ENCODE measurements at places on chromosomes 5 and 9.

DNA sequence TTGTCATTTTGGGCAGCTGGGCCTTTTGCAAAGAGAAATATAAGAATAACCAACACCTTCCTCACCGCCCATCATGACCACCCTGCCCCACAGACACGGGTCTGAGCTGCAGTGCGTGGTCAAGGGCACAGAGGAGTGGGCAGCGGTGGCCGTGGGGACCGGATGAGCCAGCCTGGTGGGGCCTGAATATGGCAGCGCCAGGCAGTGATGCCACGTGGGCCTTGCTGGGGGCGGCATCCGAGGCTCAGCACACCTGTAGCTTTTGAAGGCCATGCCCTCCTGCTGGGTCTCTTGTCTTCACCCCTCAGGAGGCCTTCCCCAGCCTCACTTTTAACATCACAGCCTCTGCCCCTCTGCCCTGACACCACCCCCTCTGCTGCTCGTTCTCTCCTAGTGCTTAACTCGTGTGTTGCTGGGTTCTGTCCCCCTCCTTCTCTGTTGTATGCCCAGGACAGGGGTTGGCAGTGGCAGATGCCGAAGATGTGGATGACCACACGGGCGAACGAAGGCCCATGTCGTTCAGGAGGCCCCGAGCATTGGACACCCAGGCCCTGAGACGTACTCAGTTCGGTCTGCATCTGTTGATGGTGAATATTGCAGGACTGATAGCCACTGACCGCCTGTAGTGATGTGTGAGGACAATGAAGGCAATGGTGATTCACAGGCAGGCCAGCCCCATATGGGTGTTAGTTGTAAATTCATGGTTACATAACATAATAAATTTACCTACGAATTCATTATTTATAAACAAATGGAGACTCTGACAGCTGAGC lies 46.0 kb downstream of the AHRR start:
- DNase-seq, result no peak

DNA sequence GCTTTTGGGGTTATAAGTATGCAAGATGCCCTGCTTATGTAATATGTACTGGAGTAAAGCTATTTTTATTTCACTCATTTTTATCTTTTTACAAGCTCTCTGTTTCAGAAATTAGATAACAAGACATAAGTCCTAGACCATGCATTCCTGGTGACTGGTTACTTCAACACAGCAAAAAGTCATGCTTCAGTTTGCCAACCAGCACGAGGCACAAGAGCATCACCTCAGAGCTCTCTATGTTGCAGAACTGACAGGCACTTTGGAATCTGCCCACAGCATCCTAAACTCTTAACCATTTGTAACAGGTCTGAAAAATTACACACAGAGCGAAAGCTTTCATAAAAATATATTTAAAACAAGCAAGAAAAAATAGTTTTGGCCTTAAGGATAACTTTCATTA lies 112.8 kb downstream of the MARCHF11 start:
- no peak for DNase-seq

GRCh38 chr5:120088836-120089235 lies 375.3 kb upstream of the PRR16 start:
- no peak for DNase-seq

DNA sequence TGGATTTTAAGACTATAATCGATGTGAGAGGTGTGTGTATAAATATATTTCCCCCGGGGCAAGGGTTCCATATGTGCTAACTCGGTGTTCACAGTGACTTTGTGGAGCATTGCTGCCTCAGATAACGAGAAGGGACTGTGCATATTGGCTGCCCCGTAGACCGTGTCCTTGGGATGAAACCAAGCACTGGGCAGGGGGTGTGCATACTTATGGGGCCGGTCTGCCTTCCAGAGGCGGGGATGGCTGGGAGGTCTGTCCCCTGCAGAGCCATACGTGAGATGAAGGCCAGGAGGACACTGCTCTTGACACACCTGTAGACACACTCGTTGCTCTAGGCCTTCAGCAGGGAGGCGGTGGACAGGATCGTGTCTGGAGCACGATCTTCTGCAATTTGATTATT lies 56.0 kb upstream of the ZNF354A start:
- no peak for DNase-seq

- DNase-seq, result no peak
These were observed 78.9 kb downstream of the PARP8 start for GRCh38 chr5:50745221-50745910.

- no peak for DNase-seq
These were observed 50.4 kb downstream of the SHOC1 start for GRCh38 chr9:111744363-111744762.

- no peak for DNase-seq
These were observed 223.4 kb upstream of the FAM174A start for GRCh38 chr5:100311806-100312205.

- DNase-seq, result no peak
These were observed 518 bp downstream of the LOX start for GRCh38 chr5:122077366-122078115.

GRCh38 chr5:106106384-106106783 lies 1564.4 kb downstream of the EFNA5 start:
- DNase-seq, result no peak

- DNase-seq, result no peak
These were observed 9.1 kb downstream of the FBP2 start for GRCh38 chr9:94584555-94584954.
